ENCODE measurements at places on chromosomes 6 and 20. TPM values are rescaled to one million over a fixed set of nuclear protein-coding genes. Genes with fewer than 3 reads are reported as not detected.

Gene RAD21L1
- total RNA-seq, result not detected

Gene CAP2
- total RNA-seq, result 0.63 TPM

Gene CNR1
- total RNA-seq, result under 0.01 TPM

Gene PPP1R10
- 9.1 TPM for total RNA-seq
